ENCODE measurements at places on chromosomes 7 and 10.
A peak's percentile ranks its signal among the peaks of the same experiment; 100 is the strongest.

- DNase-seq: no peak
Observed at GRCh38 chr7:4057289-4057616, 624.8 kb upstream of the FOXK1 start.

DNA sequence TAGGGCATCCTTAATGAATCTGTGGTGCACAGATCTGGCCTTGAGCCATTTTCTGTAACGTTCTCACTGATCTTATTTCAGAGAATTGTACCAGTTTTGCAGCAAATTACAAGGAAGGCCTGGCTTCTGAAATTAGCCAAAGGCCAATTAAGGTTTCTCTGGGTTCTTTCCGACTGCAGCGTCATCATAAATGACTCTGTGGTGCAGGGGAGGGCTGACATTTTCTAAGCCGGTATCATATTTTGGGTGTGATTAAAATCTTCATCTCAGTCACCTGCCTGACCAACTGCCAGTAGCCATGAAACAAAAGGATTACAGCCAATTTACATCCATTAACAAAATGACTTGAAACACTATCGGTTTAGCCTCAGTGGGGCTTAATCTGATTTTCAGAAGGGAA lies 363.7 kb downstream of the ADRA2A start:
- no peak for DNase-seq

- no peak for DNase-seq
Observed at GRCh38 chr10:75703191-75703854, 271.9 kb downstream of the LRMDA start.

DNA sequence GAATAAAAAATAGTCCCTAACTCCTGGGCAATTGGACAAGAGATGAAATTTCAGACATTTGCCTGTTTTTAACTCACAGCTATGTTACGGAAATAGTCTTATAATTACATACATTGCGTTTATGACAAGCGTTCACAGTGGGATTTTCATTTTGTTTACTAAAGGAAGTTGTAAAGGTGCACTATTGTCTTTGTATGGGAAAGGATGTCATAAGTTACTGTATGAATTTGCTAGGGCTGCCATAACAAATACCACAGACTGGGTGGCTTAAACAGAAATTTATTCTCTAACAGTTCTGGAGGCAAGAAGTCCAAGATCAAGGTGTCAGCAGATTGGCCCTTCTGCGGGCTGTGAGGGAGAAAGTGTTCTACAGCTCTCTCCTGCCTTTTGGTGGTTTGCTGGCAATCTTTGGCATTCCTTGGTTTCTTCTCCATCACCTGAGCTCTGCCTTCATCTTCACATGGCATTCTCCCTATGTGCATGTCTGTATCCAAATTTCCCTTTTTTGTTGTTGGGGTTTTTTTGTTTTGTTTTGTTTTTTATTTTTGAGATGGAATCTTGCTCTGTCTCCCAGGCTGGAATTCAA lies 5.6 kb downstream of the NFE2L3 start:
- DNase-seq: no peak

- DNase-seq: no peak
Observed at GRCh38 chr7:139567647-139568345, 44.3 kb downstream of the CLEC2L start.

- DNase-seq: no peak
Observed at GRCh38 chr7:1883031-1883761, 213.1 kb downstream of the ELFN1 start.

GRCh38 chr7:66539902-66540375 lies 88.7 kb upstream of the KCTD7 start:
- no peak for DNase-seq

- DNase-seq: no peak
Observed at GRCh38 chr7:44438816-44439215, 51.6 kb downstream of the NUDCD3 start.

- no peak for DNase-seq
Observed at GRCh38 chr7:141053626-141054025, 20.2 kb upstream of the TMEM178B start.

- DNase-seq: peak; percentile 77
Observed at GRCh38 chr10:86710987-86711512, 42.7 kb downstream of the LDB3 start.

DNA sequence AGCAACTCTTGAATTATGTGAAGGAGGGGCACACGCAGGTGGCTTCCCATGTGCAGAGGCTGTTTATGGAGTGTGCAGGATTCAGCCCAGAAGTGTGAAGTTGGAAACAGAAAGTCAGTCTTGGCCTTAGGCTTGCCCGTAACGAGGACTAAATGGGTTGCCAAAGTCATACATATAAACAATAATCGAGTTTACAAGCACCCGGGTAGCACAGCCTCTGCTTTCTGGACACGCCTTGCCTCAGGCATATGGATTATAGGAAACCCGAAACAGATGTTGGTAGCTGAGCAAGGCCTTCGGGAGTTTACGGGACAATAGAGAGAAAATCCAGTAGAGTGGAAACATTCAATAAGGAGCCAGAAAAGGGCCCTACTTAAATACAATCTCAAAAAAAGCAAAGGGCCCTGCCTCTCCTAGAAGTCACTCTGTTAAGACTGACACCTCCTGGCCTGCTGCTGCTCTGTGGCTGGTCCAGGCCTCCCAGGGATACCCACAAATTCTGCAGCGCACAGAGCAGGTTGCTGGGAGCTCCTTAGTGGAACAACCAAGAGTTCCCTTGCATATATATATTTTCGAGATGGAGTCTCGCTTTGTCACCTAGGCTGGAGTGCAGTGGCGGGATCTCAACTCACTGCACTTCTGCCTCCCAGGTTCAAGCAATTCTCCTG lies 48.5 kb downstream of the SMKR1 start:
- no peak for DNase-seq

DNA sequence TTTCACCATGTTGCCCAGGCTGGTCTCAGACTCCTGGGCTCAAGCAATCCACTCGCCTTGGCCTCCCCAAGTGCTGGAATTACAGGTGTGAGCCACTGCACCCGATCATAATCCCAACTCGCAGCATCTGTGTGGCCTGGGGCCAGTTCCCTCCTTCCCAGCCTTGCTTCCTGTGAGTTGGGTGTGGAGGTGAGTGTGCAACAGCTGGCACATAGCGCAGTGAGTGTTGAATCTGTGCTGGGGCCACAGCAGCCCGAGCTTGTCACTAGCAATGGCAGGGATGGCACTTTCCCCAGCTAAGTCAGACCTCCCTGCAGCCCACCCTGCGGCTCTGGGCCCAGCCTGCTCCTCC lies 12.2 kb downstream of the TMEM184A start:
- DNase-seq: no peak

DNA sequence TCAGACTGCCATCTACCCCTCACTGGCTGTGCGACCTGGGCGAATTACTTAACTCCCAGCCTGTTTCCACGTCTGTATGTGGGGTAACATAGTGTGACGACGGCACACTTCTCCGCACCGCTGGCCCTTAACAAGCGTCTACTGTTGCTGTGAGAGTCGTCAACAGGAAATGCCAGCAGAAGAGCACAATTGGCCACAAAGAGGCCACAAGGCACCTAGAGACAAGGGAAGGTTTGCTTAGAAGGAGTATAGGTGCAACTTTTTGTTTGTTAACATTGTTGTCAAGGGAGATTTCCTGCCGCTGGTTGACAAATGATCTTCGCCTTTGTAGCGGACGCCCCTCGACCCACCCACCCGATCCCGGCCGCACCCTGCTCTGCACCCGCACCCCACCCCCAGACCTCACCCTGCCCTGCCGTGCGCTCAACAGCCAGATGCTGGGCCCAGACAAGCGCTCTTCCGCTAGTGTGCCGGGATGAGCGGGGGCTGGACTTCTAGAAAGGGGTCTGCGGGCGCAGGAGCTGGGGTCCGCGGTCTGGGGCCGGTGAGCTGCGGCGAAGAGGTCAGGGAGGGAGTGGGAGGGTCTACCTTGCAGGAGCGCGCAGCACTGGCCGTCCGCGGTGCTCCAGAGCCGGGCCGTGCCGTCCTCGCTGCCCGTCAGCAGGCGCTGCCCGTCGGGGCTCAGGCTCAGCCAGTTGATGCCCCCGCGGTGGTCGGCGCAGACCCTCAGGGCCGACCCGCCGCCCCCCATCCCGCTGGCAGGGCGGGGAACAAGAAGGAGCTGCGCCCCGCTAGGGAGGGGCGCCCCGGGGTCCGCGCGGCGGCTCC lies 785 bp downstream of the WDR86 start:
- peak; percentile 52 for DNase-seq

DNA sequence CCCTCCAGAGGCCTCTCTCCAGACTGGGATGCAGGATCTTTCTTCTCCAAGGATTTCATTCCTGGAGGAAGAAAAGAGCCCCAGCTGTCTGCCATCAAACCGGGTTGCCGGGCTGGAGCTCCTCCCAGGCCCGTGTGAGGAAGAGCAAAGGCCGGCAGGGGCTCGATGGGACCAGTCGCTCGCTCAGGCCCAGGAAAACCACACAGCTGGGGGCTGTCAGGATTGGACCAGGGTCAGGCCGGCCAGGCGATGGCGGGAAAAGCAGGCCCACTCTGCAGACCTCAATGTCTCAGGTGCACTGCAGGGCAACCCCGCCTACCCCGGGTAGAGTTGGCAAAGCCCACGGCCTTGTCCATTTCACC lies 98.1 kb upstream of the DNAAF5 start:
- DNase-seq: no peak

GRCh38 chr7:157801113-157801512 lies 464.3 kb downstream of the DNAJB6 start:
- DNase-seq: no peak

DNA sequence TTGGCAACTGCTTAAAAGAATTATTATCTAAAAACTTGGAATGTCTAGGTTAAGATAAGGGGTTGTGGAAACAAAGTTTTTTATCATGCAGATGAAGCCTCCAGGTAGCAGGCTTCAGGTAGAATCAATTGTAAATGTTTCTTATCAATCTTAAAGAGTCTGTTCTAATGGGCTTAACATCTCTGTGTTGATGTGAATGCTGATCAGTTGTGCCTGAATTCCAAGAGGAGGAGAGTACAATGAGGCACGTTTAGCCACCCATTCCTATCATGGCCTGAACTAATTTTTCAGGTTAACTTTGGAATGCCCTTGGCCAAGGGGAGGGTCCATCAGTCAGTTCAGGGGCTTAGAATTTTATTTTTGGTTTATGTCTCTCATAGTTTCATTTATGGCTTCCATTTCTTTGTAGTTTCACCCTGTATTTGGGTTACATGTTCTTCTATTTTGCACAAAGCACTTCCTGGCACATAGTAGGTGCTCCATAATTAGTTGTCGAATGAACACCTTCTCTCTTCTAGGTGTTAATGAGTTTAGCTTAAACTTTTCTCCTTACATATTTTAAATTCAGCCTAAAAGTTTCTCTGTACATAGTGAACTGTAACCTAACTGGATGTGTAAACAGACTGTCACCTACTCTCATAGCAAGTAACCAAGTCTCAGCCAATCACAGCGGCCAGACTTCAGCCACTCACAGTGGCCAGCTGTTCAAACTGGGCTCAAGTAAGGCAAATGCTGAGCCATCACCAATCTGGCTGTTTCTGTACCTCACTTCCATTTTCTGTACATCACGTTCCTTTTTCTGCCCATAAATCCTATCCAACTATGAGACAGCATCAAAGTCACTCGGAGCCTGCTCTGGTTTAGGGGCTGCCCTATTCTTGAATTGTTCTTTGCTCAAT lies 34.7 kb downstream of the ALOX5 start:
- no peak for DNase-seq

DNA sequence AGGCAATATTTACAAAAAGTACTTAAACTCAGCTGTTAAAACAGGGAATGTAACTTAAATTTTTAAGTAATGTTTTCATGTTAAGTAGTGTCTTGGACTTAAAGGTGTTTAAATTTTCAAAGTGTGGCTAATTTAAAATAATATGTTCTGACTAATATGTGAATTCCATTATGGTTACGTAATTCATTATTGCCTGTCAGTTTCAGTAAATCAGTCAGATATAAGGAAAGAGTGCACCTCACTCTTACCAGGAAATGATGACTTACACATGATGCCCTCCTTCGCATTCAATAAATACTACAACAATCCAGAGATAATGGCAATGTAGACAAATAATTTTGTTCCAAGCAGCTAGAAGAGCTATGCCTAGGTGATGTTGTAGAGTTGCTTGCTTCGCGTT lies 69.0 kb upstream of the WNT16 start:
- DNase-seq: no peak

- DNase-seq: no peak
Observed at GRCh38 chr7:125450749-125451148, 521.1 kb upstream of the POT1 start.

- no peak for DNase-seq
Observed at GRCh38 chr10:77264107-77264506, 373.5 kb downstream of the KCNMA1 start.

GRCh38 chr10:23362069-23362830 lies 17.7 kb upstream of the C10orf67 start:
- no peak for DNase-seq

Data from posterior cingulate gyrus (tissue), 11 donors.